ENCODE measurements at places on chromosomes 2 and 18.

- no peak for DNase-seq
Observed at GRCh38 chr2:121179467-121179866, 105.5 kb downstream of the TFCP2L1 start.

DNA sequence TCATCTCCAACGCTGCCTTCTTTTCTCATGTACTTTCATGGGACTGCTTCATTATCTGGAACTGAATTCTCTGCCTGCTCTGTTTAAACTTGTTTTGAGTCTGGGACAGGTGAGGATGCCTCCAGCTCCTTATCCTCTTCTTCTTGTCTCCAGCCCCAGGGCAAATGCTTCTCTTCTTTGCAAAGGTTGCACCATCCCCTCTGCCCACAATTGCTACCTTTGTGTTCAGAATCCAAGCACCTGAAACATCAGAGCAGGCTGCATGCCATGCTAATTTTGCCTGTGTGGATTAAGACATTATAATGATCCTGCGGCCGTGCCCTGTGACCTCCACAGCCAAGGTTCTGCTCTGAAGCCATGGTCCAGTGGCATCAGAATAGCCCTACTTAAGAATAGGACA, 309.5 kb downstream of the EPHA4 start:
- DNase-seq: no peak

DNA sequence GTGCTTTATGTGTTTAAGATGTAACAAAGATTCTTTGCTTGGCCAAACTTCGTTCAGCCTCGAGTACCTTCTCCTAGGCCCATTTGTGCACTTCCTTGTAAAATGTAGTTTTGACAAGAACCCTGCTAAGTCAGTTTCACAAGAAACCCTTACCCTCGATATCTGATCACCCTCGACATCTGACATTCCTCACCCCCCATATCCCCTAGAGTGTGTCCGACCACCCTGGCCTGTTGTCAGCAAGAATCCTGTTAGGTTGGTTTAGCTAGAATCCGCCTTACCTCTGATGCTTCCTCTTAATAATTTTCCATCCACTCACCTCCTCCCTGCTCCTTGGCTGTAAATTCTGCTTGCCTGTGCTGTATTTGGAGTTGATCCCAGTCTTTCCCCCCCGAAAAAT, 85.3 kb downstream of the UXS1 start:
- no peak for DNase-seq

DNA sequence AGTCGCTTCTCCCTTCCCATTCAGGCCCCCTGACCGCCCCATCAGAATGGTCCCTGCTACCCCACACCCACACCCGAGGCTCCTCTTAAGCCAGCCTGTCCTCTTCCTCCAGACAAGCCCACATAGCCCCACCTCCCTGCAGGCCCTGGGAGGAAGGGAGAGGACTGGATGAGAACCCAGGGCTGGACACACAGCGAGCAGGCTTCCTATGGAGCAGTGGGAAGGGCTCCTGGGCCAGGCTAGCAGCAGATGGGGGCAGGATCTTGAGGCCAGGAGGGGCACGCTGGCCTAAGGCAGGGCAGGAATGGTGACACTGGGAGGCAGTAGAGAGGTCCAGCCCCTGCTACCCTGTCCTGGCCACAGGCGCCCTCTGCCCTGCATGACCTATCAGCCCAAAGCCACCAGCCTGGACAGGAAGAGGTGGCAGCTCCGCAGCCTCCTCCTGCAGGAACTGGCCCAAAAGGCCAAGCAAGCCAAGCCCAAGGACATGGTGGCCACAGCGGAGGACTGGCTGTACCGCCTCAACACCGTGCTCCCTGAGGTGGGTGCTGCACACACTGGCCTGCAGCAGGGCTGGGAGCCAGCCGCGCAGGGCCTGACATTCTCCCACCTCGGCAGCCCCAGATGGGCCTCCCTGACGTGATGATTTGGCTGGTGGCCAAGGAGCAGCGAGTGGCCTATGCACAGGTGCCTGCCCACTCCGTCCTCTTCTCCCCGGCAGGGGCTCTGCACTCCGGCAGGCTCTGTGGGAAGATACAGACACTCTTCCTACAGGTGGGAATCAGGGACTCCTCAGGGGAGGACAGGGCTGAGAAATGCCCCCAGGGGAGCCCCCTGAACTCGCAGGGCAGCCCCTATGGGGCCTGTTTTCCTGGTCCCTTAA, 43.3 kb downstream of the FER1L5 start:
- DNase-seq: no peak

GRCh38 chr2:88517759-88518201, 65.3 kb upstream of the FOXI3 start:
- DNase-seq: no peak

- DNase-seq: peak; percentile 43
Observed at GRCh38 chr2:85797921-85798320, 44.1 kb downstream of the ATOH8 start.

DNA sequence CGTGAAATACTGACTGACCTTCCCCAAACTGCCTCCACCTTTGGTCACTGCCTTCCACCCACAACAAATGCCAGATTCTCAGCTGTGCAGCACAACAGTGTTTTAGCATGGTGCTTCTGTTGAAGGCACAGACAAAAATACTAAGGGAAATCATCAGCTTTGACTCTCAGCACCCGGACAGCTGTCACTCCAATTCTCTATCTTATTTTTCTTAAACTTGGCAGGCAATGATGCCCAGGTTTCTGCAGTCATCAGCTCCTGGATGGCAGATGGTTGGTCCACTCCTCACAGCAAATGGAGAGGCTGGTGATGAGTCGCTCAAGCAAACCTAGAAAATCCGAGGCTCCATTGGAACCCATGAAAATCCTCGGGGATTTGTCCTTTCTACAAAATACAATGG, 2.9 kb upstream of the FAM124B start:
- no peak for DNase-seq

GRCh38 chr2:224724331-224724730, 8.2 kb upstream of the CCDC195 start:
- DNase-seq: no peak

DNA sequence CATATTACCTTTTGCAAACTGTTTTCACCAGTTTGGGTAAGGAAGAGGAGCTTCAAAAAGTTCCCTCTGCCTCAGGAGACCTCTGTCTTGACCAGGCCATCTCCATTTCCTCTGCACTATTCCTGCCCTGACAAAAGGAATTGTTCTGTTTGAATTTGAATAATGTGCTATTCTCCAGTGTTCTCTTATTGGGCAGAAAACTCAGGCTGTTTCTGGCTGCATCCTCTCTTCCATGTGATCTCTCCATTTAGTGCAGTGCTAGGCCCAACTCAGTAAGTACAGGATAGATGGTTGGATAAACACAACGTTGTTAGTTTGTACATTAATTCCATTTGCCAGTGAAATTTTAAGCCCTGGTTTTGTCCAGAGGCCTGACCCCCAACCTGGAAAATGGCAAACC, 102.2 kb upstream of the CELF4 start:
- no peak for DNase-seq

DNA sequence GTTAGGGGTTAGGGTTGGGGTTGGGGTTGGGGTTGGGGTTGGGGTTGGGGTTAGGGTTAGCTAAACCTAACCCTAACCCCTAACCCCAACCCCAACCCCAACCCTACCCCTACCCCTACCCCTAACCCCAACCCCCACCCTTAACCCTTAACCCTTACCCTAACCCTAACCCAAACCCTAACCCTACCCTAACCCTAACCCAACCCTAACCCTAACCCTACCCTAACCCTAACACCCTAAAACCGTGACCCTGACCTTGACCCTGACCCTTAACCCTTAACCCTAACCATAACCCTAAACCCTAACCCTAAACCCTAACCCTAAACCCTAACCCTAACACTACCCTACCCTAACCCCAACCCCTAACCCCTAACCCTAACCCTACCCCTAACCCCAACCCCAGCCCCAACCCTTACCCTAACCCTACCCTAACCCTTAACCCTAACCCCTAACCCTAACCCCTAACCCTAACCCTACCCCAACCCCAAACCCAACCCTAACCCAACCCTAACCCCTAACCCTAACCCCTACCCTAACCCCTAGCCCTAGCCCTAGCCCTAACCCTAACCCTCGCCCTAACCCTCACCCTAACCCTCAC, 24.1 kb upstream of the RABL2A start:
- DNase-seq: no peak

GRCh38 chr18:35803551-35803950, 168.9 kb upstream of the RMP24 start:
- DNase-seq: no peak

- no peak for DNase-seq
Observed at GRCh38 chr18:25042641-25043051, 309.3 kb downstream of the ZNF521 start.

DNA sequence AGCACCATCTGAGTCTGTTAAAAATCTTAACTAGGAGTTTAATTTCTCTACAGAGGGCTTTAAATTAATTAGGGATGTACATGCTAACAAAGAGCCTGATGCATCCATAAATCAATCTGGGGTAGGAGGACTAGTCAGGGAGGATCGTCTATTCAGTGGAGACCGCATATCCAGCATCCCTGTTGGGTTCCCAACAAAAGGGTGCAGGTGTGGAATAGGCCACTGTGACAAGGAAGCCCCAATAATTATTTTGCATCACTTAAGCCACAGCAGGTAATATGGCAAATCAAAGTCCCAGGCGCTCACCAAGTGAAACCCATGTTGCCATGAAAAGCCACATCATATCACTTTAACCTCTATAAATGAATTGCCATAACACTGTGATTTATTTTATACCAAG, 392.3 kb downstream of the NCKAP5 start:
- DNase-seq: no peak

GRCh38 chr2:144660518-144661316, 140.8 kb upstream of the ZEB2 start:
- DNase-seq: peak; percentile 69

GRCh38 chr2:237774811-237775553, 23.6 kb upstream of the RBM44 start:
- peak; percentile 67 for DNase-seq
